ENCODE measurements at places on chromosomes 4 and X. TPM values are rescaled to one million over a fixed set of nuclear protein-coding genes. Genes with fewer than 3 reads are reported as not detected.

Gene ENPP6
- total RNA-seq, result not detected

Gene CT83
- total RNA-seq, result not detected

Gene NSUN7
- total RNA-seq, result not detected

Gene SSX2
- not detected for total RNA-seq

Gene NEUROG2
- total RNA-seq, result not detected

Gene CFAP99
- total RNA-seq, result not detected

Gene HS3ST1
- 0.49 TPM for total RNA-seq

Gene EREG
- total RNA-seq, result 0.54 TPM

Gene VCX2
- not detected for total RNA-seq

Gene ATP2B3
- total RNA-seq, result not detected

Gene FABP2
- total RNA-seq, result not detected

Gene XPNPEP2
- 86.4 TPM for total RNA-seq

Gene CLTRN
- total RNA-seq, result 0.12 TPM

Gene HSD17B13
- total RNA-seq, result not detected

Gene ACE2
- 0.24 TPM for total RNA-seq

Gene HTR2C
- total RNA-seq, result not detected

Gene SPINK2
- total RNA-seq, result not detected

Gene FGF5
- total RNA-seq, result 0.10 TPM

Gene TIGD4
- total RNA-seq, result 0.24 TPM

Gene IBSP
- not detected for total RNA-seq

Gene TEX13C
- total RNA-seq, result not detected

Gene PROM1
- total RNA-seq, result not detected

All from cardiac ventricle fibroblast (primary cell).